SIG-M5 (cell line): ENCODE measurements at places on chromosomes 4 and X.

- DNase-seq = no peak
These were observed 240.8 kb upstream of the PPARGC1A start for GRCh38 chr4:24130637-24131036.

DNA sequence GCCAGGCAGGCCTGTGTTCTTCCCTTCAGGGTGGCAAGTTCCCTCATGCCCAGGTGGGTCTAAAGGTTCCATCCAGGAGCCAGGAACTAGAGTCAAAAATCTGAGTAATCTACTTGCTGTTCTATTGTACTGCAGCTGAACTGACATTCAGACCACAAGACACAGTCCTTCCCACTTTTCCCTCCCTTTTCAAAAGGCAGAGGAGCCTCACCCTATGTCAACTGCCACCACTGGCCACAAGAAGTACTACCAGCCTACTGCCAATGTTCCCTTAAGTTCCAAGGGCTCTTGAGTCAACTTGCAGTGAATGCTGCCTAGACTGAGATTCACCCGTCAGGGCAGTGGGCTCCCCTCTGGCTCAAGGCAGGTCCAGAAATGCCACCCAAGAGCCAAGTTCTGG, 133.5 kb downstream of the FAM47B start:
- DNase-seq = no peak

DNA sequence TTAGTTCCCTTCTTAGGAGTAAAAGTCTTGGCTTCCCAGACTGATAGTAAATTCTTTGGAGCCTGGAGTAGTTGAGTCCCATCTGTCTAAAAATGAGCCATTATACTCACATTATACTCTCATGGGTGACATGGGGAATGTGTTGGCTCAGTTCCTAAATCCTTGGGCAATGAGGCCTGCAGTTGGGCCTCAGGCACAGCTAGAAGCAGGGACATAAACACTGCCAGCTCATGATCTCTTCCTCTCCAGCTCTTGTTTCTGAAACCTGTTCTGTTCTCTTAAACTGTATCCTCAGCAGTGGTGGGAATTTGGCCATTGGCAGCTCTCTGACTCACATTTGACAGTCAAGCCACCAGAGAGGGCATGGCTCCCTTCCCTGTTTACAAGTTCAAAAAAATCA, 212.5 kb downstream of the SPATA18 start:
- no peak for DNase-seq

DNA sequence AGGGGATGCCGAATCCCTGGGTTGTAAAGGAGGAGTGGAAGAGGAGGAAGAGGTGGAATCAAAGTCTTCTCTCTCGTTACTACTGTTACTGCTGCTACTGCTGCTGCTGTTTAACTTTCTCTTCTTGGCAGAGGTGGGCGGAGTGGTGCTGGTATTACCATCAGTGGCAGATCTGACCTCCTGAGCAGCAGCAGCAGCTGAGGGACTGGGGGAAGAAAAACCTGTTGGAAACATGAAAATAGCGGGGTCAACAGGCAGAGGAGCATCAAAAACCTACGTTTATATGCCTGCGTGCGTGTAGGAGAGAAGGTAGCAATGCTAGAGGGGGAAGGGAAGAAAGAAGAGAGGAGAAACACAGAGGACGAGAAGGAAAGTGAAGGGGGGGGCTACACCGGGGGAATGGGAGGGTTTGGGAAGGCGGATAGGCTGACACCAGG, 339 bp downstream of the CUL4B start:
- DNase-seq = no peak

DNA sequence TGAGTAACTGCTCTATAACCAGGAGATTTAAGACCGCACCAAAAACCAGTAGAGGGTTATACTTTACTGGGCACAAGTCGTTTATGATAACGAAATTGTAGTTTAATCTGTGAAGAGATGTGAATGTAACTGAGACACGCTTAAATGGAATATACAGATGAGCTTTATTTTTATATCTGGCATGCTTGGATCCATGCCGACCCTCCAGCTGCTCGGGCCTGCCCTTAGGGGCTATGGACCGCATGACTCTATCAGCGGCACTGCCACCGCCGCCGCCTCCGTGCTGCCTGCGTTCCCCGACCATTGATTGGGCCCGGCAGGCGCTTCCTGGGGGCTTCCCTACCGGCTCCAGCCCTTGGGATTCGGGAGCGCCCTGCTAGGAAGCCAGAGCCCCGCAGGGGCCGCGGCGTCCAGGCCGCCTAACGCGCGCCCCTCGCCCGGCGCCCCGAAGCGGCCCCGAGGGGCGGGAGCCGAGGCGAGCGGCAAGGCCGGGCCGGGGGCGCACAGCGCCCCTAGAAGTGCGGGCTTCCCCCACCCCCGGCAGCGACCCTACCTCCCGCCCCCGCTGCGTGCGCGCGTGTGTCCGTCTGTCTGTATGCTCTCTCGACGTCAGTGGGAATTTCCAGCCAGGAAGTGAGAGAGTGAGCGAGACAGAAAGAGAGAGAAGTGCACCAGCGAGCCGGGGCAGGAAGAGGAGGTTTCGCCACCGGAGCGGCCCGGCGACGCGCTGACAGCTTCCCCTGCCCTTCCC, at the start of gene NFKB1:
Gene NFKB1 (plus strand): TSS at position 664 of the 751 bp plus-strand sequence. CDS start 24,160 bp downstream, outside the sequence.
- DNase-seq = no peak

- no peak for DNase-seq
These were observed 85.7 kb downstream of the DIAPH2 start for GRCh38 chrX:96770315-96770714.

DNA sequence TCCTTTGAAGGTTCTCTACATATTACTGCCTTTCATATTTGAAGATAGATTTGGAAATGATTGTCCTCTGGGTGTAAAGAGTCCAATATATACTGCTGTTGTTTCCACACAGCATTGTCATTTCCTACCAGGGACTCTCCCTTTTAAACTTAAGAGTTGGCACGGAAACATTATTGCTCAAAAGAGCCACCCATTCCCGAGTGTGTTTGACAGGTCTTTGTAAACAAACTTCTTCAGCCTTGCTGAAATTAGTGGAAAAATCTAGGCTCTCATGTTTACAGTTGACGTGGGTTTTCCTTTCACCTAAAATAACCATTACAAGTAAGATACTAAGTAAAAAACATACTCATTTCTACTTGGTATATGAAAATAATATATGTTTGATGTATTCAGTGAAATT, 111.4 kb upstream of the LIMCH1 start:
- no peak for DNase-seq

GRCh38 chrX:94576367-94577004, 902.5 kb downstream of the FAM133A start:
- DNase-seq = no peak

- DNase-seq = no peak
These were observed 178.6 kb downstream of the ADAMTS3 start for GRCh38 chr4:72390409-72390808.

DNA sequence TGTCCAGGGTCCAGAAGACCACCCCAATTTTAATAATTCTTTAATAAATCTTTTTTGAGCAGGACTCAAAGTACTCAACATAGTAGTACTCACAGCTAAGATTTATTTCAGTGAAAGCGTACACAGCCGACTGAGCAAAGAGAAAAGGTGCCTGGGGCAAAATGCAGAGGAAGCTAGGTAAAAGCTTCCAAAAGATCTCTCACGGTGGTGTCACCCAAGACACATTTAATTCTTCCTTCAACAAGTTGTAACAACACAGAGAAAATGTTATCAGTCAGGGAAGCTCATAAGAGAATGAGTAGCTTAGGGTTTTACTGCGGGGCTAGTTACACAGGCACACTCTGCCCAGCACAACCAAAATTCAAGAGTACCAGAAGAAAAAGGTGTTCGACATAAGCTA, 201.1 kb downstream of the OPHN1 start:
- no peak for DNase-seq

DNA sequence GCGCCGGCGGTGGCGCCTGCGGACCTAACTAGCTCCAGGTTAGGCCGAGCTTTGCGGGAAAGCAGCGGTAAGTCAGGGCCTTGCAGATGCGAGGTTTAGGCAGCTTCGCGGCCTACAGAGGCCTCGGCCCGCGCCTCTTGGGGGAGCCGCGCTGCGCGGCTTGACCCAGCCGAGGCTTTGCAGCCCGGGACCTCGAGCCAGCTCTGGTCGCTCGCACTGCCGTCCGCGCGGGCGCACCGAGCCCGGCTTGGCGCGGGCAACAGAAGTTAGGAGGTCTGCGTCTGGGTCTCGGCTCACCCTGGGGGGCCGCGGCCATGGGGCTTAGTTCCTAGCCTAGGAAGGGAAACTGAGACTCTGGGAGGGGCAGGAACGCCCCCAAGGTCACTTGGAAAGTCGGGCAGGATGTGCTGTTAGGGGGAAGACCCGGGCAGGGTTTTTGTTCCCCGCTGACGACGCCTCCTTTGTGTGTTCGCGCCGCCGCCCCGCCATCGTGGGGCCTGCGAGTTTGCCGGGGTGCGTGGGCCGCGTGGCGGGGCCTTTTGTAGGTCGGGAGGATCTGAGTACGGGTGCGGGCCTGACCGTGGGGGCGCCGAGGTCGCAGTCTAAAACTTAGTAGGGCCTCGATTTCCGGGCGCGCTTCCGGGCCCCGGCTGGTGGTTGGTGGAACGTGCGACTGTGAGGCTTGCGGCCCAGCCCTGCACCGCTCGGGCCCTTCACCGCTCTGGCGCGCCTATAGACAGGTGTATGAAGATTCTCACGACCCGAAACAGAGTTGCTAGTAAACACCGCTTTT, 482 bp downstream of the RNF4 start:
- no peak for DNase-seq

DNA sequence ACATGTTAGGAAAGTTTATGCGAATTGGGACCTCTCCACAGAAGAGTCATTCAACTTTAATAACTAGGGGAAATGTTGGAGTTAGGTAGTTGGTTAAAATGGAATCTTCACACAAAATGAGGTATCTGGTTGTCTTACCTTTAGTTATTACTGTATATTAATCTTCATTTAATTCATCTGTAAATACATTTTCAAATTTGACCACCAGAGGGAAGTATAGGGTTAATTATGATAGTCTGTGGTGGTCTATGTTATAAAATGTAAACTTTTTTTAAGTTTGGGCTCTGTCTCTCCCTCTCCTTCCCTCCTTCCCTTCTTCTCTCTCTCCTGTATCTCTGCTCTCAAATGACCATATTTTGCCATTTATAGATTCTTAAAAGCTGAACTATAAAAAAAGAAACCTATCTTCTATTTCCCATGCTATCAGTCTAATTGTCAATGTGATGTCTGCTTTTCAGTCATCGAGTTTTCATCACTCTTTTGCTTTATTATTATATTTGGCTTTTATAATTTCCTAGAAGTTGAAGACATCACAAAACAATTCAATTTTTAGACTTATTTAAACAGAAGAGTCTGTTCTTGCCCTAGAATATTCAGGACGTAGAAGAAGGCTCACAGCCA, 49.8 kb downstream of the TMEM144 start:
- DNase-seq = no peak

DNA sequence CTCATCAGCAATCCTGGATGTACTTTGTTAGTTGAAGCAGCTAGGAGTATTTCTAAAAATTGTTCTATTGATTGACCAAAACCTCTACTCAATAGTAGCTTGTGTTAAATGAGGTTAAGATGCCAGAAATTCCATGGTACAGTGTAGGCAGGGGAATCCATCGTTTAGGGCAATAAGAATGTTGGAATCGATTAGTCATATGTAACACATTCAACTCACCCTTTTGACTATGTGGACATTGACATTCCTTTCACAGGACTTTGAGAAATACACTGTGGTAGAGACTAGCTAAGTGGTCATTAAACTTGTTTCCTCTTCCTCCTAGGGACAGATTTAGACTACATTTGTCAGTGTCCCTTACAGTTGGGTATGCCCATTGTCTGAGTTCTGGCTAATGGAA, 40.2 kb downstream of the KDM5C start:
- DNase-seq = no peak

GRCh38 chrX:39682778-39683177, 415.0 kb downstream of the BCOR start:
- DNase-seq = no peak

GRCh38 chr4:177185151-177185550, 124.5 kb upstream of the NEIL3 start:
- no peak for DNase-seq

DNA sequence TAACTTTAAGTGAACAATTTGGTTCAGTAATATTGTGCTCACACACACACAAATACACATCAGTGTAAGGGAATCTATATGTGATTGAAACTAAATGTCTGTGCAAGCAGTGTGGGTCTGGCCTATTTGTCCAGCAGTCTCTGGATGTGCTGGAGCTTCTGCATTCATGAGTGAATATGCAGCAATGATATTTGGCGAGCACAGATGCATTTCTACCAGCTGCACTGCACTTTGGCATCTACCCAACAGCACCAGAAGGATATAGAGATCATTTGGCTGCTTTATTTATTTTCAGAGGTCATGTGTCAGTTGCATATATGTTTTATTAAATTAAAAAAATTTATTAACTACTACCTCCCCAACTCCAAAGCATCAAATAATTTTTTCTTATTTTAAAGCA, 613.4 kb upstream of the NR3C2 start:
- no peak for DNase-seq

DNA sequence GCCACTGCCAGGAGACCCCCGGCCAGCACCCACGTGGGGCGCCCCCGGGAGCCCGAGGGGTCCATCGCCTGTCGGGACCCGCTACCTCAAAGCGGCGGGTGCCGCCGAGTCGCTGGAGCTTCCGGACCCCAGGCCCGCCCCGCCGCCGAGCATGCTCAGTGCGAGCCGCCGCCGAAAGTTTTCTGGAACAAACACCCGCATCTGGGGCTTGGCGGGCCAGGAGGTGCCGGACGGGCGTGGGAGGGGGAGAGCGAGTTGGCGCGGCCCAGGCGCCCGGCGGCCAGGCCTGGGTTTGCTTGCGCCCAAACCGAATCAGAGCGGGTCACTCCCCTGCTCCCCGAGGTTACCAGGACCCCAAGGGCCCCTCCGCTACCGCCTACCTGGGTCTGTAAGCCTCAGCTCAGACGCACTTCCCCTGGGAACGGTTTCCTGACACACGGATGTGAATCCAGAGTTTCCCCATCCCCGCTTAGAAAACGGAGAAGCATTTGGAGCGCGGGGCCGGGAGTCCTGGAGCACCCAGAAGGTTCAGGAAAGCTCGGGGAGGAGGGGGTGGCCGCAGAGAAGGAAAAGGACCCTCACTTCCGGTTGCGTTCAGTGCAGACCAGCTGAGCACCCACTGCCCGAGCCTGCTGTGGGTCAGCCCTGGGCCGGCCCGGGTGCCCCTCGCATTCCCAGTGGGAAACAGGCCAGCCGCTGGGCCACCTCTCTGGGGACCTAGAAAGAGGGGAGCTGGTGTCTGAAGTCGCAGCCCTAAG, at the start of gene EVC2:
Gene EVC2 (minus strand): TSS at position 111 of the 758 bp plus-strand sequence. CDS start 46 bp downstream, at position 65.
- no peak for DNase-seq

DNA sequence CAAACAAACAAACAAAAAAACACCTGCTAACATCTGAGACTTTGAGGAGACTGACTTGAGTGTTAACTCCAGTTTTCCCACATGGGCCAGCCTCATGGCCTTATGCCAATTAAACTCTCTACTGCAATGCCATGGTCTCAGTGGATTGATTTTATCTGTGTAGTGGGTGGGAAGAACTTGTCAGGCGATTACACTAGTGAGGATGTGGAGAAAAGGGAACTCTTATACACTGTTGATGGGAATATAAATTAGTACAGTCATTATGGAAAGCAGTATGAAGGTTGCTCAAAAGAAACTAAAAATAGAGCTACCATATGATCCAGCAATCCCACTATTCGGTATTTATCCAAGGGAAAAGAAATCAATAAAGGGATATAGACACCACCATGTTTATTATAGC, 12.8 kb upstream of the XIAP start:
- DNase-seq = no peak

GRCh38 chr4:3436798-3437581, 4.8 kb upstream of the HGFAC start:
- no peak for DNase-seq

GRCh38 chrX:111521169-111521568, 9.7 kb downstream of the SERTM2 start:
- DNase-seq = no peak
